ENCODE measurements at places on chromosomes 3 and 15.

- H3K27ac ChIP-seq = no peak overlapping the region
- DNase-seq = no peak
- no peaks in the 10 kb centered on the region for H3K27me3 ChIP-seq
Observed at GRCh38 chr3:180855364-180855763, 57.1 kb upstream of the FXR1 start.

GRCh38 chr3:164451072-164451910 is 627.0 kb downstream of the SI start:
- no peak overlapping the region for H3K4me3 ChIP-seq
- H3K27ac ChIP-seq = no peak overlapping the region
- no peak for DNase-seq
- no peaks in the 10 kb centered on the region for H3K4me1 ChIP-seq
- H3K27me3 ChIP-seq = no peaks in the 10 kb centered on the region

GRCh38 chr3:60764870-60765269 is 486.4 kb downstream of the FHIT start:
- no peak overlapping the region for H3K4me3 ChIP-seq
- peaks cover 3% of the 10 kb centered on the region for H3K4me1 ChIP-seq
- DNase-seq = no peak
- H3K36me3 ChIP-seq = no peaks in the 10 kb centered on the region
- H3K27me3 ChIP-seq = no peaks in the 10 kb centered on the region

DNA sequence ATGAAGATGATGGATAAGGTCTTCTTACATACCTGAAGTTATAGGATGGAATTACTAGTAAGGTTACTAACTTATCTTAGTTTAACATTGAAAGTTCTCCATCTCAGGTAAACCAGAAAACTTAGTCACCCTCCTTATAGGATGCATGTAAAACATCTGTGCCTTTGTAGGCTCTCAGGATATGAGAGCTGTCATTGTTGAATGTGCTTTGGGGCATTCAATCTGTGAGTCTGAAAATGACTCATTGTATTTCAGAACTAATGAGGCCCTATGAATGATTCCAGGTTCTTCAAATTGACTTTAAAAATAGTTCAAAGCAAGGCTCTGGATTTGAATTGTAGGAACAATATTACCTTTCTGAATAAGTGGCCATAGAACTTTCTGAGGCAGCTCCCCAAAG is 237.7 kb upstream of the AZI2 start:
- no peaks in the 10 kb centered on the region for H3K4me1 ChIP-seq
- no peak for DNase-seq
- H3K27ac ChIP-seq = no peak overlapping the region
- H3K27me3 ChIP-seq = peaks cover 4% of the 10 kb centered on the region
- H3K4me3 ChIP-seq = no peak overlapping the region
- H3K36me3 ChIP-seq = no peaks in the 10 kb centered on the region

DNA sequence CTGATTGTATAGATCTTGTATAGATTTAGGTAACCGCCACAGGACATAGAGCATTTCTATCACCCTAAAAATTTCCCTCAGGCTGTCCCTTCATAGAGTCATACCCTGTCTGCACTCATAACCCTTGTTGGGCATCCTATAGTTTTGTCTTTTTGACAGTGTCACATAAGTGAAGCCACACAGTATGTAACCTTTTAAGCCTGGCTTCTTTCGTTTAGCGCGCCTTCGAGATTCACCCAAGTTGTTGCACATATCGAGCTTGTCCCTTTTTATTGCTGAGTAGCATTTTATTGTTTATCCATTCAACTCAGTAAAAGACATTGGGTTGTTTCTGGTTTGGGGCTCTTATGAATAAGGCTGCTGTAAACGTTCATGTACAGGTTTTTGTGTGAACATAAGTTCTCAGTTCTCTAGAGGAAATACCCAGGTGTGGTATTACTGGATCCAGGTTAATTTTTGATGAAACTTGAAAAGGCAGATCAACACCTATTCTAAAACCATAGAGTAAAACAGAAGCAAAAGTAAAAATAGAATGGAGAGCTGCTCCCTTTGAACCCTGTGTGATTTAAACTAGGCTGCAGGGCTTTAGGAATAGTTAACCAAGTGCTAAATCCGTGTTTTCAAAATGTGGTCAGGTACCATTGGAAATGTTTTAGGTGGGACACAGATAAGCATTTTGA is 49.5 kb downstream of the CD86 start:
- no peak for DNase-seq
- H3K4me1 ChIP-seq = peaks cover 28% of the 10 kb centered on the region
- no peaks in the 10 kb centered on the region for H3K27me3 ChIP-seq

DNA sequence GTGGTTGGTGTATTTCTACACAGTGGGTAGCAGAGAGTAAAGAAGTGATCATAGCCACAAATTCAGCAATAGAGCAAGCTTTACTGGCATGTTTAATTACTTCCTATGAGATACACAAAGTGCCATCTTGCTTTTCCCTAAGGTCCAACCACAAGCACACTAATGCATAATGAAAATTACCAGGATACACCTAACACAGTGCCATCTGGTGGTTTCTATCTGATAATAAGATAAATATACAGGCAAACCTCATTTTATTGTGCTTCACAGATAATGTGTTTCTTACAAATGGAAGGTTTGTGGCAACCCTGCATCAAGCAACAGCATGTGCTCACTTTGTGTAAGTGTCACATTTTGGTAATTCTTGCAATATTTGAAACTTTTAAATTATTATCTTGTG is 223.0 kb downstream of the NSUN3 start:
- no peaks in the 10 kb centered on the region for H3K36me3 ChIP-seq
- DNase-seq = no peak
- H3K4me3 ChIP-seq = no peak overlapping the region
- H3K4me1 ChIP-seq = no peaks in the 10 kb centered on the region

DNA sequence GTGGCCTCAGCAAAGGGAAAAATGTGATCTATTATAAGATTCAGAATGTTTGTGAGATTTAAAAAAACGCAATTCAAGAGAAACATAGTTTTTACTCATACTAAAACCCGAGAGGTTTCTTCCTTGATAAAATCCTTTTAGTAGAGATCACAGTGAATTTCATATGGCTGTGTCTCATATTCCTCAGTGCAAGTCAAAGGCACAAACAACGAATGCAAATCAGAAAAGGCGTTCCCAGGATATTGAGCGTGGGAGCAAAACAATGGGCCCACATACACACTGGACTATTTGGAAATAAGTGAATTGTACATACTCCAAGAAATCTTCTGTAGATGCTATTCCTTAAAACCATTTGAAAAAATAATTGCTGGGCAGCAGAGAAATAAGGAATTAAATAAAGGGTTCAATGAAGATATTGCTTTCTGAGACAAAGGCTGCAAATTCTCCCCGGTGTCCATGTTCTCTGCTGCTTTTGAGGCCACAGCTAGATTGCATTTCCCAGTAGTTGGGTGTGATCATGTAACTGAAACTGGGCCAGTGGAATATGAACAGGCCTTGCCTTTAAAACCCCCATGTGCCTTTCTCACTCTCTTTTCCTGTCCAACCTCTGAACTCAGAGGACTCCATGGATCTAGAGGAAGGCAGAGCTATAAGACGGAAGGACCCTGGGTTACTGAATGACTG is 144.6 kb upstream of the TBL1XR1 start:
- H3K27ac ChIP-seq = no peak overlapping the region
- no peak for DNase-seq
- peaks cover 45% of the 10 kb centered on the region for H3K4me1 ChIP-seq
- H3K27me3 ChIP-seq = no peaks in the 10 kb centered on the region
- H3K4me3 ChIP-seq = no peak overlapping the region

- H3K27me3 ChIP-seq = peaks cover 3% of the 10 kb centered on the region
- no peaks in the 10 kb centered on the region for H3K36me3 ChIP-seq
- H3K4me3 ChIP-seq = no peak overlapping the region
Observed at GRCh38 chr3:64505419-64505818, 182.4 kb downstream of the ADAMTS9 start.

DNA sequence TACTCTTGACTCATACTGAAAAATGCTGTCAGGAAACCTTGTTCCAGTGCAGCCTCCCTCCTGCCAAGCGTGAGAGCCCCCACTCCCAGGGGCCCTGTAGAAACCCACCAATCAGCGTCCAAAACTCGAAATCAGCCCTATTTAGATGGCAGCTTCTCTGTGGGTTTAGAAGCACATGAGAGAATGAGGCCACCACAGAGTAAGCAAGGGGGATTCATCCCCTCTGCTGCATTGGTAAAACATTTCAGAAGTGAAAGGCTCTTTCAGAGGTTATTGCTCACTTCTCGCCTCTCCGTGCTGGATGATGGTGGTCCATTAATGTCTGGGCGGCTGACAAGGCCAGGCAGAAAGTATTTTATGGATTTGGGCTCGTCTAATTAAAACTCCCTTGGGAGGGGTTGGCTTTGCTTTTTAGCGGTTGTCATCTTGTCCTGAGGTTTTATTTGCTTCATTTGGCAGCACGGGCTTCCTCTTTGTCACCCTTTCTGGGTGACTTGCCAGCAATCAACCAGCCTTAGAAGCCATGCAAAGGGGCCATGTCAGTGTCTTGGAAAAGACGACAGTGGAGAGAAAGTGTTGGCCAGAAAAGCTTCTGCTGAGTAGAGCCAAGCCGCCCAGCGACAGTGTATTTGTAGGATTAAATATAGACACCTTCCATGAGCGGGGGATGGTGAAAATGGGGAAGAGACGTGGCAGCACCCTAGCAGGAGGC is 145.5 kb downstream of the ATP10A start:
- no peak overlapping the region for H3K27ac ChIP-seq
- no peaks in the 10 kb centered on the region for H3K4me1 ChIP-seq
- H3K4me3 ChIP-seq = no peak overlapping the region
- no peaks in the 10 kb centered on the region for H3K27me3 ChIP-seq

DNA sequence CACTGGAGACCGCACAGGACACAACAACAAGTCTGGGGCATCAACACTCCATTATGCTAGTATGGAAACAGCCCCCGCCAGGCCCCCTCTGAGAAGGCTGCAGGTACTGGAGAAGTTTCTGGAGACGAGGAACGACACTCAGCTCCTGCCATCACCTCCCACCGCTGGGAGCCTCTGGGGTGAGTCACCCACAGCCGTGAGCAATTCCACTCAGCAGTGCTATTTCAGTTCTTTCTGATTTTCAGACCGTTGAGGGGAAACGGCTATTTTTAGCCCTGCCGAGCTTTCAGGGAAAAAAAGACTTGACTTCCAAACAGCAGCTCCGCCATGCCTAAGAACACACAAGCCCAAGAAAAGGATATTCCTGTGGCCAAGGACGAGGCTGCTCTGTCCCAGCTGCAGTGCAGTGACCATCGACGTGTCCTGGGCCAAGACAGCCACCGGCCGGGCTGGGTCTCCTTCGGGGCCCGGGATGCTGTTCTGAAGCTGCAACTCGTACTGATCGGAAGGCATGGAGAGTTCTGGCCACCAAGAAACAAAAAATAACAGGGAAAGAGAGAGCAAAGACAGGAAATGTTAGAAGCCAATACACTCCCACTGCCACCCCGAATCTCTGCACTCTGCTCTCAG is 40.8 kb downstream of the NUP210 start:
- DNase-seq = no peak
- no peak overlapping the region for H3K4me3 ChIP-seq
- H3K36me3 ChIP-seq = peaks cover 30% of the 10 kb centered on the region
- no peak overlapping the region for H3K27ac ChIP-seq
- H3K27me3 ChIP-seq = no peaks in the 10 kb centered on the region
- no peaks in the 10 kb centered on the region for H3K4me1 ChIP-seq

GRCh38 chr3:74027121-74027520 is 402.4 kb upstream of the PDZRN3 start:
- no peaks in the 10 kb centered on the region for H3K4me1 ChIP-seq
- no peak for DNase-seq
- H3K27me3 ChIP-seq = no peaks in the 10 kb centered on the region
- no peaks in the 10 kb centered on the region for H3K36me3 ChIP-seq
- H3K4me3 ChIP-seq = no peak overlapping the region

DNA sequence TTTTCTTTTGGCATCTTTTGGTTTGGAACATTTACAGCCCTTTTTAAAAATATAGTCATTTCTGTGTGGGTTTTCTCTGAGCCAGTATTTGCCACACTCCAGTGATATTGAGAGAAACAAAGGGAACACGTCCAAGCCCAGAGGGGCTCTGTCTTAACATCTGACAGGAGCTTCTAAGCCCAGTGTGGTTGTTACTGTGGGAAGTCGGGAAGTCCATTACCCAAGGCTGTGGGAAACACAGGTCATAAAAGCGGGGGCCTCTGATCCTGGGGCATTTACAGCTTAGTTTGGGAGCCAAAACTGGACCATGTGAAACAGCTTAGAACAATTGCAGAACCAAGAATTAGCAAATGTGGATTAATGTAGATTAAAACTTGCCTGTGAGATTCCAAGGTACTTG is 123.0 kb downstream of the PTPRG start:
- H3K27ac ChIP-seq = no peak overlapping the region
- H3K4me3 ChIP-seq = no peak overlapping the region
- no peaks in the 10 kb centered on the region for H3K4me1 ChIP-seq
- DNase-seq = no peak
- H3K27me3 ChIP-seq = no peaks in the 10 kb centered on the region
- H3K36me3 ChIP-seq = no peaks in the 10 kb centered on the region

DNA sequence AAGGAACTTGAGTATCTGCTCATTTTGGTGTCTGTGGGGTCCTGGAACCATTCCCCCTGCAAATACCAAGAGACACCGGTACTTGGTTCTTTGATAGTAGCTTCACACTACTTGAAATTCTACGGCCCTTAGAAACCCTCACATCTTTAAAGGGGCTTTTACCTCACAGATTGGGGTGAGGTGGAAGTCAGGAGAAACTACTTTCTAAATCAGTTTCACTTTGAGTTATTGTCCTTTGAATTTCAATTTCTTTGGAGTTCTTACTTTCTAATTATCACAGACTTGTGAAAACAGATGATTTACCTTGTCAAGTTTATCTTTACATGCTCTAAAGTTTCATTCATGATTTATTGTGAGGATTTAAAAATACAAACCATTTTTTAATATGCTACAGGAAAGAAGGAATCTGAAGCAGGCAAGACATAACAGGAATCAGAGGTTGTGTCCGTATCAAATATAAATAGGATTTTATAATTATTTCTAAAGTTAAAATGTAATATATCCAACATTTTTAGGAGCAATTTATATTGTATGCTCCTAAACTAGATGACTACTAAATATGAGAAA is 98.9 kb downstream of the NEDD4 start:
- peaks cover 10% of the 10 kb centered on the region for H3K4me1 ChIP-seq
- no peak for DNase-seq
- H3K27ac ChIP-seq = no peak overlapping the region
- H3K36me3 ChIP-seq = no peaks in the 10 kb centered on the region

- H3K4me1 ChIP-seq = peaks cover 35% of the 10 kb centered on the region
- no peak for DNase-seq
- H3K4me3 ChIP-seq = peak overlapping the region; percentile 90
- peaks cover 10% of the 10 kb centered on the region for H3K36me3 ChIP-seq
Observed at GRCh38 chr3:32684029-32684799, 774 bp upstream of the CNOT10 start.

GRCh38 chr3:37761043-37761442 is 100.6 kb upstream of the CTDSPL start:
- no peak overlapping the region for H3K27ac ChIP-seq
- H3K4me3 ChIP-seq = no peak overlapping the region
- no peaks in the 10 kb centered on the region for H3K36me3 ChIP-seq
- peaks cover 29% of the 10 kb centered on the region for H3K27me3 ChIP-seq
- no peak for DNase-seq

GRCh38 chr15:88908697-88909621 is 4.2 kb downstream of the MFGE8 start:
- no peak overlapping the region for H3K27ac ChIP-seq
- peaks cover 22% of the 10 kb centered on the region for H3K4me1 ChIP-seq
- DNase-seq = no peak
- no peaks in the 10 kb centered on the region for H3K27me3 ChIP-seq
- H3K36me3 ChIP-seq = no peaks in the 10 kb centered on the region
